ENCODE measurements at places on chromosomes 12 and 14. TPM values are rescaled to one million over a fixed set of nuclear protein-coding genes. Genes with fewer than 3 reads are reported as not detected.

The ZC2HC1C gene
- 6.7 TPM for total RNA-seq

The TIMELESS gene
- 9.2 TPM for total RNA-seq

DNA sequence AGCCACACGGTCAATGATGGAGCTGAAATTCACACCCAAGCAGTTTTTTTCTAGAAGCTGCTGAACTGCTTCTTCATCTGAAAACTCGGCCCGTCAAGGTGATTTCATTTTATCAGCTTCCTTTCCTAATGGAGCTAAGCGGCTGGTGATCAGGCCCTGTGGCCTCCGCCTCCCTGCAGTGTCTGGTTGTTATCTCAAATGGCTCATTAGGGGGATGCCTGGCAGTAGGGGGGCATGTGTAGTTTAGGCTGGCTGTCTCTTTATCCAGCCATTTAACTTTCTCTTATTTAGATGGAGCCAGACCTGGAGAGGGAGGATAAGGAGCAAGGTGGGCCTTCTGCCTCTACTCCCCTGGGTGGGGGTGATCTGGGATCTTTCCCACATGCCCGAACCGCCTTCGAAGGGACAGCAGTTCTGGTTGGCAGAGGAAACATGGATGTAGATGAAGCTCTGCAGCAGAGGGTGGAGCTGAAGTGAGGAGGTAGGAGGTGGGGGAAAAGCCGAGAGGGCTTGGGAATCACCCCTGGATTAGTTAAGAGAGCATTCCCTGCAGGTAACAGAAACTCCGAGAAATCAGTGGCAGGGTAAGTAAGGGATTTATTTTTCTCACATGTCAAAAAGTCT lies 64.4 kb downstream of the TGFB3 start:
- no peak overlapping the region for H3K27ac ChIP-seq
- H3K4me1 ChIP-seq = no peaks in the 10 kb centered on the region
- H3K4me3 ChIP-seq = no peak overlapping the region
- H3K36me3 ChIP-seq = no peaks in the 10 kb centered on the region

DNA sequence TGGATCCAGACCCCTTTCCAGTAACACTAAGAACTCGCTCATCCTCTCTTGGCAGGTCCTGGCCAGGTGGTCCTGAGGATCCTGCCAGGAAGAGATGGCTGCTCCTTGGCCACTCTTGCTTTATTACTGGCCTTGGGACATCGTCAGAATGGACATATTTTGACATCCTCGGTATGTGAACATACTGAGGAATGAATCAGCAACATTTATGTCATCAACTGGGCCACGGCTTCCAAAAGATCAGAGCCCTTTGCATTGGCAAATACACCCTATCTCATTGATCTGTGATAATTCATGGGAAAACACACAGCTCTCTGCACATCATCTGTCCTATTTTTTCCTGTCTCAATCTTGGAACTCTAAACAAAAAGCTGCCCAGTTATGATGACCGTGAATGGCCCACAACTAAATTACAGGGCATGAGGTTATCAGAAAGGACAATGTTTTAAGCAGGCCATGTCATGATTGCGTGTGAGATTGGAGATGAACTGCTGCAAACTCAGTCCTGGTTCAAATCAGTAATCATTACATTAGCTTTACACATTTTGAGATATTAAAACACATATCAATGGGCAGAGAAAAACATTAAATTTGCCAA lies 1325.8 kb downstream of the AACS start:
- no peak overlapping the region for H3K27ac ChIP-seq
- no peaks in the 10 kb centered on the region for H3K4me1 ChIP-seq
- no peaks in the 10 kb centered on the region for H3K36me3 ChIP-seq
- no peak for DNase-seq
- no peaks in the 10 kb centered on the region for H3K27me3 ChIP-seq
- H3K4me3 ChIP-seq = no peak overlapping the region

The A2M gene
- 971 TPM for total RNA-seq

The SDR9C7 gene
- total RNA-seq = not detected

GRCh38 chr12:6364044-6364374 lies 11.4 kb downstream of the SCNN1A start:
- H3K4me3 ChIP-seq = no peak overlapping the region
- H3K36me3 ChIP-seq = no peaks in the 10 kb centered on the region
- DNase-seq = peak; percentile 91
- H3K27ac ChIP-seq = peak overlapping the region; percentile 92
- H3K4me1 ChIP-seq = no peaks in the 10 kb centered on the region
- H3K27me3 ChIP-seq = no peaks in the 10 kb centered on the region

The MOK gene
- 32.7 TPM for total RNA-seq

GRCh38 chr12:40515041-40515816 lies 177.0 kb upstream of the CNTN1 start:
- no peak for DNase-seq
- H3K4me3 ChIP-seq = no peak overlapping the region
- H3K27me3 ChIP-seq = no peaks in the 10 kb centered on the region
- no peak overlapping the region for H3K27ac ChIP-seq
- no peaks in the 10 kb centered on the region for H3K36me3 ChIP-seq
- no peaks in the 10 kb centered on the region for H3K4me1 ChIP-seq

GRCh38 chr14:52949711-52950409 lies 990 bp downstream of the FERMT2 start:
- peaks cover 7% of the 10 kb centered on the region for H3K4me1 ChIP-seq
- H3K4me3 ChIP-seq = peak overlapping the region; percentile 99
- peak; percentile 45 for DNase-seq
- no peaks in the 10 kb centered on the region for H3K36me3 ChIP-seq

GRCh38 chr14:21382095-21382494 lies 1.7 kb downstream of the SUPT16H start:
- no peak overlapping the region for H3K27ac ChIP-seq
- H3K36me3 ChIP-seq = peaks cover 6% of the 10 kb centered on the region
- H3K4me3 ChIP-seq = no peak overlapping the region
- H3K27me3 ChIP-seq = no peaks in the 10 kb centered on the region

The TMEM229B gene
- total RNA-seq = 7.8 TPM

The KCNK13 gene
- 1.4 TPM for total RNA-seq

DNA sequence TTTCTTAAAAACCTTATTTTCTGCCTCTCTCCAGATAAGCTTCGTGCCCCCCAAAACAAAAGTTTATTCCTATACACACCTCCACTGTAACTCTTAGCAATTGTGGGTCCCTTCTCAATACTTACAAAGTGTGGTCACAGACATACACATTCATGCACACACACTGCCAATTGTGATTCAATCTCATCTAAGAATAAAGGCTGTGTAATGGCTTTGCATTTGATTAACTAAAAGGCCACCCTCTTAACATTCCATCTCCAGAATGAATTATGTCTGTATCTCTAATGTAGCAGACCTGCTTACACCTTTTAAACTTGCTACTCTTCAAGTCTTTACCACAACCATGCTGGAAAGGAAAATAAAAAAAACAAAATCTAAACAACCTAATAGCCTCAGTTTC lies 49.5 kb downstream of the MYF5 start:
- no peak overlapping the region for H3K4me3 ChIP-seq
- no peak overlapping the region for H3K27ac ChIP-seq
- DNase-seq = no peak
- no peaks in the 10 kb centered on the region for H3K36me3 ChIP-seq
- H3K4me1 ChIP-seq = no peaks in the 10 kb centered on the region

- H3K27me3 ChIP-seq = no peaks in the 10 kb centered on the region
- H3K4me1 ChIP-seq = no peaks in the 10 kb centered on the region
- no peak overlapping the region for H3K4me3 ChIP-seq
- DNase-seq = no peak
- peak overlapping the region; percentile 50 for H3K27ac ChIP-seq
Measured at GRCh38 chr14:77087631-77088030, 10.4 kb upstream of the CIPC start.

The PAWR gene
- total RNA-seq = 69.2 TPM

GRCh38 chr12:67193704-67194103 lies 75.5 kb upstream of the CAND1 start:
- no peaks in the 10 kb centered on the region for H3K36me3 ChIP-seq
- no peak overlapping the region for H3K4me3 ChIP-seq
- H3K4me1 ChIP-seq = no peaks in the 10 kb centered on the region

The LMNTD1 gene
- not detected for total RNA-seq

DNA sequence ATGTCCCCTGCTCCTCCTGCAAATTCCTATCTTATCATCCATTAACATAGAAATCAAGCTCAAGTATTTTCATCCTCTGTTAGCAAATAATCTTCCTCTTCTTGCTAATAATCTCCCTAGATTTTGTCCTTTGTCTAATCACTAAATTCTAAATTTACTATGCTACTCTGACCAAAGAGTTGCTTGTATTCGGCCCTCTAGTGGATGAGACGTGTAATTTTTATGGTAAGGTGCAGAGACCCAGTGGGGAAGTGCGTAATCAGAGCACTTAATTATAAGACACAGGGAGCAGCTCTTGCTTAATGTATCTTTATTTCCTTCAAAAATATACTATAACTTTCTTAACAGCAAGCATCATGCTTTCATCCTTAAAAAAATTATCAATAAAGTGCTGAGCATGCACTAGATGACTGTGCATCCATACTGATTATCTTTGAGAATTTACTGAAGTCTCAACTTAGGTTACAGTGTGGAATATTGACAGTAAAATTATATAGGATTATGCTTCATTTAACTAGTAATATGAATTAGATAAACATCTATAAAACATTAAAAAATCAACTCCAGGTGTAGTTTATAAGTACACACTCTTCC lies 212.6 kb downstream of the SLC16A7 start:
- no peak overlapping the region for H3K4me3 ChIP-seq
- no peak for DNase-seq
- H3K27ac ChIP-seq = no peak overlapping the region
- H3K4me1 ChIP-seq = peaks cover 4% of the 10 kb centered on the region

GRCh38 chr14:23063601-23064000 lies 6.3 kb upstream of the CDH24 start:
- no peaks in the 10 kb centered on the region for H3K27me3 ChIP-seq
- no peak overlapping the region for H3K4me3 ChIP-seq
- no peak for DNase-seq
- H3K27ac ChIP-seq = no peak overlapping the region

The MYF6 gene
- not detected for total RNA-seq
